Activated B cell treated with CpG ODN at 0.5 μM for 24 hours (primary cell): ENCODE measurements at places on chromosomes 3 and 15. TPM values are rescaled to one million over a fixed set of nuclear protein-coding genes. Genes with fewer than 3 reads are reported as not detected.

NR1I2 gene
- total RNA-seq: 1.1 and 1.2 TPM in 2 replicates

GRCh38 chr15:32135335-32135734 lies 105.0 kb downstream of the CHRNA7 start:
- DNase-seq: no peak
- peaks cover 13% of the 10 kb centered on the region for H3K27me3 ChIP-seq
- no peaks in the 10 kb centered on the region for H3K36me3 ChIP-seq

DNA sequence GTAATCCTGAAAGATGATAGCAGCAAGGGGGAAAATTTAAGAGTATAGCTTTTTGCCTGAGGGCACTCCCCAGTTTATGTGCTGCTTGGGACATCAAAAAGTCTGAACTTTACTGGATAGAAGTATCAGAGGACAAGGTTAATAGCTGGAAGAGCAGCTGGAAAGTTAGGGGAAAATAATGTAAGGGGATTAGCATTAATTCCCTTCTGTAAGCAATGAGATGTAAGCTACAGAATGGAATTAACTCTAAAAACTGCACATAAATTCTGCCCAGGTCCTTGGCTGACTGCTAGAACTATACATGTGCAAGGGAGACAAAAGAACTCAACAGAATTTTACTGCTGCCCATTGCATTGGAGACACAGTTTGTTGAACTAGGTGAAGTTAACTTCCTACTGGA lies 55.6 kb downstream of the ATP11B start:
- H3K27ac ChIP-seq: no peak overlapping the region
- no peaks in the 10 kb centered on the region for H3K27me3 ChIP-seq
- H3K36me3 ChIP-seq: peaks cover 75% of the 10 kb centered on the region
- H3K4me3 ChIP-seq: no peak overlapping the region

WDR82 gene
- 84.1 and 86.4 TPM in 2 replicates for total RNA-seq

DNA sequence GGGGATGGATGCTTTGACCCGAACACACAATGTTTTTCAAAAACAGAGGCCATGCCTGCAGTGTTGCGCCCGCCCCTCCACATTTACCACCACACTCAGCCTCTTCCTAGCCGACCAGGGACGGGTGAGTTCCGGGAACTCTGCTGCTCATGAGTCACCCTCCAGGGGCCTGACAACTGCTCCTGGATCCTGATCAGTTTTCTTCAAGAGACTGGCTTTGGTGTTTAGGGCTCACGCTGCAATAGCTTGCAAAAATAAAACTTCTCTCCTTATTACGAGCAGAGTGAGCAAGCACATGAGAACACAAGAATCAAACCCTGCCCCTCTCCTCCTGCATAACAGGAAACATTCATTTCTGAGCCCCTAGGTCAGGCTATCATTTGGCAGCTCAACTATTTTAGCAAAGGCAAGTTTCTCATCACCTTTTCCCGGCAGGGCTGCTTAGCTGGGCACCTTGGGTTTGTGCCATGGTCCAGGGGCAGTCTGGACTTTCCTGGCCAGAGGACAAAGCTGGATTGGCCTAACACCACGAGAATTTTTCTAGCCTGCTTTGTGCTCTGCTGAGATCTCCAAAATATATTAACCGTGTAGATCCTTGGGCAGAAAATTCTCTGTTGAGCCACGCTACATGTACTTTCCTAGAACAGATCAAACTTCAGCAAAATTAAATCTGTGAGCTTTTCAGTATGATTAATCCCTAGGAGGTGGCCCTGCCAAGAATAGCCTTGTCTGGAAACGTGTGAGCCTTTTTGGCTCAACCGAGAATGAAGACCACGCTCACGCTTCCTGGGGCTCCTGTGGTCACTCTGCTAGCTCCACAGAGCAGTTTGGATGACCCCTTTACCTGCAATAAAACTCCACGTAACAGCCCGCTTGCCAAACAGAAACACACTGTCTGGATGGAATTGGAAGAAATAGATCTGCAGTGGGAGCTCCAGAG lies 52.7 kb upstream of the SPATA12 start:
- no peak overlapping the region for H3K27ac ChIP-seq
- no peak for DNase-seq

CNTN3 gene
- total RNA-seq: not detected in 2 replicates

CYP11A1 gene
- total RNA-seq: not detected in 2 replicates

DNA sequence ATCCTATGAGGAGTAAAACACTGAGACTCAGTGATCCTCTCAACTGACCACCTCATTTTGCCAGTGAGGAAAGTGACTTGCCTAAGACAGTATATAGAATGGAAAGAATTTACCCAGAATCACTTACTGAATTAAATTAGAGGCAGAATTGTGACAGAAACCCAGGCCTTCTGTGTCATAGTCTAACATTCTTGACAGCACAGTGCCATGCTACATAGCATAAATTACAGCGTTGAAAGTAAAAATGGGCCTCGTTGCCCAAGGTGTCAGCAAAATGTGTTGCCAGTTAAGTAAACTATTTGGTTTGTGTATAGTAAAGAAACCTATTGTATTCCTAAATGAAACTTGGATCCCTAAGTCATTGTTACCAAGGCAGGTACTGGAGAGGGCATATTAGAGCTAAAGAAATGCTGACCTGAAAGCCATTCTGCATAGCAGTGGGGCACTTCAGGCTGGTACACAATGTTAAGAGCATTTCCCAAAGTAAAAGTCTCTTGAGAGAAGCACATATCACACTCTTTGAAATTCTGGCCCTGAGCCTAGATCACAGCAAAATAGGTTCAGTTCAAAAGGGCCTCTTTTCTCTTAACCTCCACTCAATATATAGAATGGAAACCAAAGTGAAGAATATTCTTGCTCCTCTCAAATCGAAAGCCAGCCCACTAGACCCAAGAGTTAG lies 53.8 kb downstream of the HMG20A start:
- no peak overlapping the region for H3K4me3 ChIP-seq
- peaks cover 74% of the 10 kb centered on the region for H3K36me3 ChIP-seq
- no peaks in the 10 kb centered on the region for H3K27me3 ChIP-seq
- H3K27ac ChIP-seq: no peak overlapping the region

SOX2 gene
- not detected in 2 replicates for total RNA-seq

GRCh38 chr3:18098960-18099587 lies 326.1 kb downstream of the SATB1 start:
- no peak overlapping the region for H3K27ac ChIP-seq
- H3K27me3 ChIP-seq: peaks cover 12% of the 10 kb centered on the region
- no peak overlapping the region for H3K4me3 ChIP-seq
- DNase-seq: no peak
- H3K36me3 ChIP-seq: no peaks in the 10 kb centered on the region

DNA sequence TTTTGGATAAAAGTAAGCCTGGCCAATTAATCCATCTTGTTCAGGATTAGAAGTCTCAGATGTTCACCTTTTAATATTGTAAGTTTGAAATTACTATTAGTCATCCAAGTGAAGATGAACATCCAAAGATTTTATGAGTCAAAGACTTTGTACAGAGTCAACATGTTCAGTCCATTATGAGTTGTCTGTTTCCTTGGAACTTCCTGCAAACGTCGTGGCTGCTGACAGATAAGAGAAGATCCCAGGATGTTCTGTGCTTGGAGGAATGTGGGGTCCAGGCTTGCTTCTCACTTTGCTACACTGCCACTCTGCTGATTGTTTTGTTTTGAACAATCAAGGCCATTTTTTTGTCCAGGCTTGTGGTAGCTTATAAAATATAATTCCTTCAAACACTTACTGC lies 74.3 kb upstream of the SLCO2A1 start:
- peaks cover 3% of the 10 kb centered on the region for H3K27me3 ChIP-seq
- no peak overlapping the region for H3K4me3 ChIP-seq
- DNase-seq: no peak
- H3K27ac ChIP-seq: no peak overlapping the region
- H3K4me1 ChIP-seq: no peaks in the 10 kb centered on the region
- H3K36me3 ChIP-seq: no peaks in the 10 kb centered on the region

GRCh38 chr3:152322756-152323155 lies 54.0 kb downstream of the MBNL1 start:
- H3K27ac ChIP-seq: peak overlapping the region; percentile 32
- peaks cover 71% of the 10 kb centered on the region for H3K4me1 ChIP-seq
- DNase-seq: no peak
- H3K36me3 ChIP-seq: peaks cover 57% of the 10 kb centered on the region
- H3K27me3 ChIP-seq: no peaks in the 10 kb centered on the region

GOLGA8Q gene
- total RNA-seq: 0.64 and 1.8 TPM in 2 replicates

DNA sequence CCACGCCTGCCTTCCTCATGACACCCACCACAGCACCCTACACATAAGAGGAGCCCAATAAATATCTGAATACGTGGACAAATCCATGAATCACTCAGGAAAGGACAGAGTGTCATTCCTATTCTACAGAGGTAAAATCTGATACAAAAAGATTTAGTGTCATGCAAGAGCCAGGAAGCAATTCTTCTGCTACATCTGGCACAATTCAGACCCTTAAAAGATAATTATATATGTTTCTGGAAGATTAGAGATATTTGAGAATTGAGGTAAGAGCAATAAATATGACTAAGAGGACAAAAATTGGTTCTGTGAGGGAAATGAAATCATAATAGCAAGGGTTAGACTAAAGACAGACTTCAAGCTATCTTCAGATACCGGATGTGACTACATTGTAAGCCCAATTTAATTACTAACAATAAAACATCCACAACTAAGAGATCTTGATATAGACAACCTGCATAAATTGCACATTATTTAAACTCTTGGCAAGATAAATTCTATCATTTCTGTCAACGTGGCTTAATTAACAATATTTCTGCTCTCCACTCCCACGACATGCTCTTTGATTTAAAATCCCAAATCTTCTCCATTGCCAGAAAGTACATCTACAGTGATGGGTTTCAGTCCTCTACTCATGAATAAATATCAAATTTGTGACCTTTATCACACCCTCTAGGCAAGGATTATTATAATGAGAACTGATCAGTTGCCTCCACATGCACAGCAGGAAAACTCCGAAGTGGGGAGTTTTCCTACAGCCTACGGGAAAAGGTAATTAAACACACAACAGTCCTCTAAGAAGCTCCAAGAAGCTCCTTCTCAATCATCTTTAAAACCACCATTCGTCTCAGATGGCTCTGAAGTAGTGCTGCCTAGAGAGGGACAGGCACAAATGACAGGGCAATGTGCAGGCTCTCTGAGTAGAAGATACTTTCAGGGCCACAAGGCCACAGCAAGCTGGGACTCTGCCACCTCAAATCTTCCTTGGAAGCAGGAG lies 32.6 kb downstream of the MB21D2 start:
- no peak overlapping the region for H3K27ac ChIP-seq
- H3K4me1 ChIP-seq: no peaks in the 10 kb centered on the region
- DNase-seq: no peak
- H3K27me3 ChIP-seq: peaks cover 2% of the 10 kb centered on the region
- H3K4me3 ChIP-seq: no peak overlapping the region
- no peaks in the 10 kb centered on the region for H3K36me3 ChIP-seq

GRCh38 chr15:100601163-100601562 lies 821 bp downstream of the LINS1 start:
- H3K36me3 ChIP-seq: peaks cover 19% of the 10 kb centered on the region
- H3K4me3 ChIP-seq: no peak overlapping the region
- no peaks in the 10 kb centered on the region for H3K27me3 ChIP-seq
- no peak for DNase-seq
- H3K4me1 ChIP-seq: peaks cover 56% of the 10 kb centered on the region

DNA sequence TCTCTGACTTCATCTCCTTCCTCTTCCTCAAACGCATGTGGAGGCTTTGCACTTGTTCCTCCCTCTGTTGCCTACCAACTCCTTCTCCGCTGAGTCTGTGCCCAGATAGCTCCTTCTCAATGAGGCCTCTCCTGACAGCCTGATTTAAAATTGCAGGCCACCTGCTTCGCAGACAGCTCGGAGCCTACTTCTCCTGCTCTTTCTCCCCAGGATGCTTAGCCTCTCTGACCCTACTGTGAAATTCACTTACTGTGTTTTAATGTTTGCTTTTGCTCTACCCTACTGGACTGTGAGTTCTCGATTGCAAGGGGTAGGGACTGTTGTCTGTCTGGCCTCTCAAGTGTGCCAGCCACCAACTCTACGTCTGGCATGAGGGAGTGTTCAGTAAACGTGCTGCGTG lies 83.4 kb downstream of the EEFSEC start:
- no peak overlapping the region for H3K27ac ChIP-seq
- H3K4me1 ChIP-seq: peaks cover 11% of the 10 kb centered on the region
- DNase-seq: no peak
- H3K27me3 ChIP-seq: no peaks in the 10 kb centered on the region
- no peaks in the 10 kb centered on the region for H3K36me3 ChIP-seq

- no peaks in the 10 kb centered on the region for H3K36me3 ChIP-seq
- peaks cover 8% of the 10 kb centered on the region for H3K27me3 ChIP-seq
- no peaks in the 10 kb centered on the region for H3K4me1 ChIP-seq
- no peak overlapping the region for H3K27ac ChIP-seq
Observed at GRCh38 chr15:69826819-69827175, 270.9 kb downstream of the TLE3 start.

GRCh38 chr3:108301695-108302404 lies 5.5 kb downstream of the HHLA2 start:
- no peaks in the 10 kb centered on the region for H3K27me3 ChIP-seq
- no peak overlapping the region for H3K4me3 ChIP-seq
- peaks cover 12% of the 10 kb centered on the region for H3K4me1 ChIP-seq
- H3K36me3 ChIP-seq: no peaks in the 10 kb centered on the region
- no peak overlapping the region for H3K27ac ChIP-seq
- no peak for DNase-seq

TTC23 gene
- total RNA-seq: 2.7 and 3.1 TPM in 2 replicates

NRG4 gene
- 0.61 and 0.93 TPM in 2 replicates for total RNA-seq
